Activated CD8-positive, alpha-beta memory T cell treated with anti-CD3 and anti-CD28 coated beads for 4 hours (primary cell): ENCODE measurements at places on chromosomes 4 and X.

DNA sequence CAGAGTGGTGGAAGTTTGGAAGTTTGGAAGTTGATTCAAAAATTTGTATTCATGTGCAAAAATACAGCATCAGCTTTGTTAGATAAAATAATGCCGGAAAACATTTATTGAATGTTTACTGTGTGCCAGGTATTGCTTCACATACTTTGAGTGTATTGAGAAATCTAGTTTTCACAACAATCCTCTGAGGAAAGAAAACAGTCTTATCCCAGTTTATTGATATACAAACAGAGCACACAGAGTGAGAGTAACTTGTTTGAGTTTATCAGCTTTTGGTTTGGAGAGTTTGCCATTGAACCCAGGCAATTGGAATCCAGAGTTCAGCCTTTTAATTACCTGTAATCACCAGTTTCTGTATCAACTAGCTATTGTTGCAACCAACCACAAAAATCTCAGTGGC is 127.2 kb upstream of the RPS6KA3 start:
- DNase-seq, result no peak

- no peak for DNase-seq
Measured at GRCh38 chr4:815464-816146, 10.3 kb downstream of the CPLX1 start.

DNA sequence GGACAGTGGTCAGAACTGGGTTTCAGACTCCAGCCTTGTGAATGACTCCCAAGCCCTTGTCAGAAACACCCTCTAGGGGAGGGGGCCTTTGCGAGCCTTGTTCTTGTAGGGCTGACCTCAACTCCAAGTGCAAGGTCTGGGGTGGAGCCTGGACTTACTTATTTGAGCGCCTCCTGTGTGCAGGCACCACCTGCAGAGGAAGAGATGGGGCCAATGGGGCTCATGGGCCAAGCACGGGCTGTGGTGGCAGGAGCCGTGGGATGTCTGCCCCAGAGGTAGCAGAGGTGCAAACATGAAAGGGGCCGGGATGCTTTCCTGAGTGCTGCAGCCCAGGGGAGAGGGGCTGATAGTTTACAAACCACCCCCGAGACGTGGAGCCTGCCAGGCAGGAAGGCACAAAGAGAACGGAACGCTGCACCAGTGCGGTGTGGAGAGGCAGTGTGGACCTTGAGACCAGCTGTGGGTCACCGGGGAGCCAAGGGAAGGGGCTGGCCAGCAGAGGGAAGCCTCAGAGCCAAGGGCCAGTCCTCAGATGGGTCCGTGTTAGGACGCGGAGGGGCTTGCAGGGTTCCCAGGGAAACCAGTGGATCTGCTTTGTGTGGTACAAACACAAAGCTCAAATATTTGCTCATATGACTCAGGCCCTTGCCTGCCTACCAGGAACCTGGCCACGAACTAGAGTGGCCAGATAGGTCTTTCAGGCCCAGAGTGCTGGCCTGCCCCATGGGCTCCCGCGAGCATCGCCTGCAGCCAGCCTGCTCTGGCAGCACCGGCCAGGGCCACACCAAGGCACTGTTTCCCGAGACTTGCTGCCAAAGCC is 8.7 kb upstream of the TADA2B start:
- DNase-seq, result no peak

DNA sequence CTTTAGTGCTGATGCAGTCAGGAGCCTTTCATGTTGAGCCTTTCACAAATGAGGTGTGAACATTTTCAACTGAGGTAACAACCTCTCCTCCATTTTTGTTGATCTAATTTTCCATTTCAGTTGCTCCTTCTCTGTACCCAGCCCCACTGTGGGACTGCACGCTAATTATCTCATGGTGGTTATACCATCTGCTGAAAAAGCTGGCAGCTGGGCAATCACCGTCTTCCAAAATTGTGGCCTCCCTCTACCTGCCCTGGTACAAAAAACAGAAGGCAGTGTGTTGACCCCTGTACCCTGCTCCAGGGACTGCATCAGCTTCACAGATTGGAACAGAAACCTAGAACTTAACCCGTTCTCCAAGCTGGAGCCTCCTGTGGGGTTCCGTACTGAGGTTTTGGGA is 72.4 kb upstream of the LONRF3 start:
- no peak for DNase-seq

DNA sequence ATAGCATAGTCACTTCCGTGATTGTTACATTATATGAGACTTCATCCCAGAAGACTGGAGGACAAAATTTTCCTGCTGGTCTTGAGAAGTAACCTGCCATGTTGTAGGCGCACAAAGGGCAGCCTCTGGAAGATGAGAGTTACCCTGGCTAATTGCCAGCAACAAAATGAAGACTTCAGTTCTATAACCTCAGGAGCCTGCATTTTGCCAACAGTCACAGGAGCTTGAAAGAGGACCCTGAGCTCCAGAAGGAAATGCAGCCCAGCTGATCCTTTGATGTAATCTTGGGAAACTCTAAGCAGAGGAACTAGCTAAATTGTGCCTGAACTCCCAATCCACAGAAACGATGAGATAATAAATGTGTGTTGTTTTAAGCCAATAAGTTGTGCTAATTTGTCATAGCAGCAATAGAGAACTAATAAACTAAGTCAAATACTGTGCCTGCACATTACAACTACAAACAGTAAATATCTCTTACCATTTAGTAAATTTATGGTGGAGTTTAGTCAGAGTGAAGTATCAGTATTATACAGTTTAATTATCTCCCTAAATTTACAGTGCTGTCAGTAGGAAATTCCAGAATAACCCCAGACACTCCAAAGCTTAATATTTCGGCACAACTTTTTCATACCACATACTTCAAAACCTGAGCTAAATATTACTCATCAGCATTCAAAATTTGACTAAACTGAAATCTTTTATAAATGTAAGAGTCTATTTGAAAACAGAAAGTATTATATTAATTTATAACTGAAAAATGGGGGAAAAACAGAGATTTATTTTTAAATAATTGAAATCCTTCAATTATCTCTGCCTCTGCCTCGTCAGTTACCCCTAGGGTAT is 90.1 kb upstream of the MAPK10 start:
- DNase-seq, result no peak

- no peak for DNase-seq
Measured at GRCh38 chr4:24835696-24836095, 40.3 kb downstream of the SOD3 start.
